ENCODE measurements at places on chromosomes 6 and 20.

DNA sequence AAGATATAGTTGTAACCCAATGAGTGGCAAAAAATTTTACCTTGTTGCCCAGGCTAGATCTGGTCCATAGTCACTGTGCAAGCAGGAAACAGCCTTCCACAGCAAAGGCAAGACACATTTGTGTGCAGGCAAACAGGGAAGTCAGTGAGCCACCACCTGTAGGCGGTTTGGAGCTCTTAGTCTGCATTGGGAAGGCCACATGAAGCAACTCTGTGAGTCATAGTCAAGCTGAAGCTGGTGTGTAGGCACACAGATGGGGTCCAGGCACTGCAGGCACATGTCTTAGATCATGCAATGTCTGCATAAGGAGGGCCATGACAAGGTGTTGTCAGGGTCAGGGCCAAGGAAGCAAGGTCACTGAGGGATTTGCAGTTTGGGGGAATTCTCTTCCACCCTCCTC is 543.2 kb upstream of the EPHA7 start:
- no peak for DNase-seq

DNA sequence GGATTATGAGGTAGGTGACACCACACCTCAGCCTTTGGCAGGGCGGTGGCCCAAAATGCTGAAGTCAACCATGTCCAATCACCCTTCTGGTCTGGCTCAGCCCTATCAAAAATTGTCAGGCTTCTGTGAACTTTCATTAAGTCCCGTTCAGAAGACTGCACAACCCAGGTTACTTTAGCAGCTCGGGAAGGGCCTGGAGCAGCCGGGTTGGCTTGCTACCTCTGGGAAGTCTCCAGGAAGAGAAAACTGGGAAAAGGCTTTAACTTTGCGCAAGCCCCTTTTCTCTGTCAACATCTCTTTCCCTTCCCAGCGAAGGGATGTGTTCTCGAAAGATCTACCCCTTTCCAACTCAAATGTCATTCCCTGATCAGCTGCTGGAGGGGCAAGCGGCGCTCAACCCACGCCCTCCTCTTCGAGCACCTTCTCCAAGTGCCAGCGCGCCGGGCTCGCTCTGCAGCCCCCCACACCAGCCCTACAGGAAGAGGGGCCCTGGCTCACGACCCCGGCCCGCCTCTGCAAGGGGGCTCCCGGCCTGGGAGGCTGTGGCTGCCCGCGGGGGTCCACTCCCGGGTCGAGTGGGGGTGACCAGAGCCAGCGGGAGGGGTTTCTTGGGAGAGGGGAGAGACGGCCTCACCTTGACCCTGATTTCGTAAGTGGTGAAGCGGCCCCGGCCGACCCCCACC is 573 bp downstream of the SNX3 start:
- no peak for DNase-seq

GRCh38 chr6:83311231-83311630 is 118.1 kb downstream of the RWDD2A start:
- no peak for DNase-seq

GRCh38 chr20:62739581-62740285 is 31.1 kb downstream of the NTSR1 start:
- DNase-seq = no peak

DNA sequence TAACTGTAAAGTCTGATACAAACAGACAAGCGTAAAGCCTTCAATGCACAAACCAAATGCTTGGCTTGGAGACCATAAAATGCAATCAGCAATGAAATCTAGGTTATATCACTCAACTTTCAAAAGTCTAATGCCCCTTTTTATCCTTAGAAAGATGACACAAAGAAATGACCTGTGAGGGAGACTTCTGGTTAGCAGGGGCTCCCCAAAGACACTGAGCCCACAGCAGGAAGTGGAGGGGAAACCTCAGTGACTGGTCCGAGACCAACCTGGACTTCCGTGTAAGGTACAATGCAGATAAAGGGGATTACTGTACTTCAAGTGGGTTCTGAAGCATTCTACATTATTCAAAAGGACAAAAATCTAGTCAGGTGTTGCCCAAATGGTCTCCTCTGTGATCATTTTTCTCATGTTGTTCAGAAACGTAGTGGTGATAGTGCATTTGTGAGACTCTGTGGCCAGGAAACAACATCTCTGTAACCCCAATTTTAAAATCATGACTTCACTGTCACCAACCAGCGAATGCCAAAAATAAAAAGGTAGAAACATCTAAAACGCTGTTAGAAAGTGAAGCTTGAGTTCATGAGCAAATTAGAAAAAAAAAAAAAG is 88.2 kb downstream of the HIVEP2 start:
- DNase-seq = no peak

DNA sequence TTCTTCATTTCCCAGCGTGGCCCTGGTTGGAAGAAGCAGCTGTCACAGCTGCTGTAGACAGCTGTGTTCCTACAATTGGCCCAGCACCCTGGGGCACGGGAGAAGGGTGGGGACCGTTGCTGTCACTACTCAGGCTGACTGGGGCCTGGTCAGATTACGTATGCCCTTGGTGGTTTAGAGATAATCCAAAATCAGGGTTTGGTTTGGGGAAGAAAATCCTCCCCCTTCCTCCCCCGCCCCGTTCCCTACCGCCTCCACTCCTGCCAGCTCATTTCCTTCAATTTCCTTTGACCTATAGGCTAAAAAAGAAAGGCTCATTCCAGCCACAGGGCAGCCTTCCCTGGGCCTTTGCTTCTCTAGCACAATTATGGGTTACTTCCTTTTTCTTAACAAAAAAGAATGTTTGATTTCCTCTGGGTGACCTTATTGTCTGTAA is 292.7 kb downstream of the ESR1 start:
- DNase-seq = no peak

DNA sequence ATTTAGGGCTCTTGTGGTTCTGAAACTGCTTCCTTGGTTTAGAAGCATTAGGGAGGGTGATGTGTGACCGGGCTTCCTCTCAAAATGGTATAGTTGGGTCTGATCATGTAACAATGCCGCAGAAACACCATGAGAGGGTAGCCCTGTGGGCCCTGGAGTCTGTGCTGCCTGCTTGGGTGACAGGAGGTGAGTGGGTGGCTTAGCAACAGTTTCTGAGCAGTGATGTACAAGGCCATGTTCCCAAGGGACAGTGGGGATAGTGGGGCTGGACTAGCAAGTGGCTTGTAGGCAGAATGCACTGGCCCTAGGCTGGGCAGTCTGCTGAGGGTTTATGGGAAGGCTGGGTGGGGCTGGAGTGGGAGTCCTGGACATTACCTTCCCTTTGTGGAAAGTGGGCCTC is 106.9 kb upstream of the MYL9 start:
- DNase-seq = no peak

DNA sequence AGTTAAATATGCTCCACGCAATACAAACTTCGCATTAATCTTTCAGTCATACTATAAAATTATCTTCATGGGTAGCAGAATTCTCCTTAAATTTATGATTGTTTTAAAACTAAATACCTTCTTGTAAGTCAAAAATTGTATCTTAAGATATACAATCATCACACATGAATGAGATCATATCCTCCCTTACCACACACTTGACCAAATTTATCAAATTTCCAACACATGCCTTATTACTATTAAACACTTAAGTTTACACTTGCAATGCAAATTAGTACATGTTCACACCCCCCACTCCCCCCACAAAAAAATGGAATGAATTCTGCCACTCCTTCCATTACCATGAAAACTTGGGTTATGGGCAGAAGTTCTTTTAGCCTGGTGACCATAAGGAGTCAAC is 13.8 kb downstream of the RANBP9 start:
- DNase-seq = no peak

- DNase-seq = no peak
Measured at GRCh38 chr20:19699180-19699971, 58.7 kb upstream of the RIN2 start.

GRCh38 chr20:1414982-1415381 is 22.1 kb upstream of the FKBP1A start:
- no peak for DNase-seq

GRCh38 chr6:3309391-3310050 is 50.8 kb downstream of the PSMG4 start:
- no peak for DNase-seq

- DNase-seq = no peak
Measured at GRCh38 chr20:37781626-37782025, 87.8 kb downstream of the CTNNBL1 start.

- no peak for DNase-seq
Measured at GRCh38 chr20:62728028-62728780, 19.6 kb downstream of the NTSR1 start.

DNA sequence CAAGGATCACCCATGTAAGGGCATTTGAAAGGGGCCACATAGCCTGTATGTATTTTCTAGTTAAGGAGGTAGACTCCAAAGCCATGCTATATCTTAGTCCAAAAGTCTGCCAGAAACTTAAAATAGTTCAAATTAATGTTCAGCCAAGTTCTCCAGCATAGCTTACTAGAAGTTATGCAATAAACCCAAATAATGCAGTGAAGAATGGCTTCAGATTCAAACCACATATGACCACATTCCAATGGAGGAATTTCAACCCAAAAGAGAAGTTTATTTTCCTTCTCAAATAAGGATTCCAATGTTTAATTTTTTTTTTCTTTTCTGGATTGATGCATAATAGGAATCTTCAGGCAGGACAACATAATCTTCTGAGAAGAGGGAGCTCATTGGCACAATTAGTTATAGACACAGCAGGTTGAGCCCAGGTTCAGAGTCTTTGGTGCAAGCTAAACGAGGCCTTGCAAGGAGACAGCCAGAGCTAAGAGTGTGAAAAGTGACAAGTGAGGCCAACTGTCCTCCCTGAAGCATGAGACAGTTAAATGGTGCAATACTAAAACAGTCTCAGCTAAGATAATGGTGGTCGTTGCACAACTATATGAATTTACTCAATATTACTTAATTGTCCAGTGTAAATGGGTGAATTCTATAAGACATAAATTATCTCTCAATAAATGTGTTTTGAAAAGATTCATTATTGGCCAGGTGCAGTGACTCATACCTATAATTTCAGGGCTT is 598.8 kb upstream of the CDH4 start:
- no peak for DNase-seq

- DNase-seq = no peak
Measured at GRCh38 chr20:61901392-61902220, 164.1 kb downstream of the TAF4 start.

GRCh38 chr20:37968841-37969401 is 64.3 kb downstream of the TTI1 start:
- DNase-seq = peak; percentile 91

DNA sequence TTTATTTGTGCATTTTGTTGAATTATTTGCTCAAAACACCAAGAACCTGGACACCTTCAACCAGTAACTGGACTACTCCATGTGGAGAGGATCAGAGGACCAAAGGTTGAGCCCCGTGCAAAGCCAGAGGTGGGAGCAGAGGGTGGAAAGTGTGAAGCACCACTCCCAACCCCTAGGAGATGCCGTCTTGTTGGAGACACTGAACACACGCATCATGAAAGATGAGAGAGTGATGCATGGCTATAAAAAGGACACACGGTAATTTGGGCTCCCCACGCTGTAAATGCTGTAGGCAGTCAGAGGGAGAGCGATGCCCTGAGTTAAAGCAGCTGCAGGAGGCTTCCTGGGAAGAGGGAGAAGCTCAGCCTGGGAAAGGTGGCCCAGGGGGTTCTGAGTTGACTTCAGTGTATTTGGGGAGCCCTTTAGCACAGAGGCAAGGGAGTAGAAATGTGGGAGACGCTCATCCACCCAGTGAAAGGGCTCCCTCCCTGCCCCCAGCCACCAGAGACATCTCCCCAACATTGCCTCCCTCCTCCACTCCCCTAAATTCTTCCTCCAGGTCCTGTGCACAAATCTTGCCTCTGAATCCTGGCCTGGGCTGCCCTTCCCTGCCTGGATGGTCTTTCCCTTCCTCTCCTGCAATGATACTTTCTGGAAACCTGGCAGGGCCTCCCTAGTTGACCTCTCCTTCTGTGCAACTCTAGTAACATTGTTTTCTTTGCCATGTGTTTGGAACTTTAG is 55.8 kb upstream of the IYD start:
- DNase-seq = no peak
